ENCODE measurements at places on chromosomes 1 and 21.

DNA sequence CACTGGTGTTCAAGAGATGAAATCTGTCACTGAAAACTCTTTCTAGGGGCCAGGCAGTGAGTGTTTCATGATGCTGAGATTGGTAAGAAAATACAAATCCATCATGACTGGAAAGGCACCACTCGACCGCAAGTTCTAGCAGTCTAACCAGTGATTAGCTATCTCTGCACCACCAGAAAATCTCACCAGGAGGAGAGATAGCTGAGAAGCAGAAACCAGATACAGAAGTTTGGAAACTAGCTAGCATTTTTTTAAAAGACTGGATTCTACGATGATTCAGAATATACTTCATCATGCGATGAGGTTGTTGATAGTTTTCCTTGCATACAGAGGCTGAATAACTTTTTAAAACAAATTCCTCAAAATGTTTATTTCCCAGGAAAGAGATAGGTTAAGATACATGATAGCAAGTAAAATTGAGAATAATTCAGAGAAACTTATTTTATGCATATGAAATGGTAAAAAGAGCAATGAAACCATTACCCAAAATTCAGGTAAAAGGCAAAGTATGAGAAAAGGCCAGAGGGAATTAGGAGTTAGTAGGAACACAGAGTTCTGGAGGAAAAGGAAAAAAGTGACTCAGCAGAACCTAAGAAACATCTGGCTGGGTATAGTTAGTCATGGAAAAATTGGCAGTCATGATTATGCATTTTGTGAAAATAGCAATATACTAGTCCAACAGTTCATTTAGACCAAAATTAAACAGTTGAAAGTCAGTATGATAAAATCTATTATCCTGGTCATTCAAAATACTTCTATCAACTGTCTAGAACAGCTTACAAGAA, 3.3 kb upstream of the F3 start:
- DNase-seq = no peak

GRCh38 chr21:29092102-29092959, 18.9 kb upstream of the CCT8 start:
- no peak for DNase-seq

GRCh38 chr1:199995096-199995685, 32.3 kb upstream of the NR5A2 start:
- DNase-seq = no peak

DNA sequence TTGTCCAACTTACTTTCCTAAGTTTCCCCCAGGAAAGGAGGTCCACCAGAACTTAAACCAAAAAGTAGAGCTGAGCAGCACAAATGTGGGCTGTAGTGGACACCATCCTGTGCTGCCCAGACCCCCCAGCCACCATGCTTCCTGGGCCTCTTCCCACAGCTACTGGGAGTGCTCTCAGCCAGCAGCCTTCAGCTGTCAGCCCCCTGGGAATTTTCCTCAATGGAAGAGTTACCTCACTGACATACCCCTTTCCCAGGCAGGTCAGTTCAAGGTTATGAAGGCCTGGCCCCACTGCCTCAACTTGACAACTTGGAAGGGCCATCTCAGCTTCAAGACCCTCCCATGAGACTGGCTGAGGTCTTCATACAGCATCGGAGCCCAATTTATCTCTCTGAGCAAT, 47.7 kb downstream of the CDCP2 start:
- DNase-seq = no peak

DNA sequence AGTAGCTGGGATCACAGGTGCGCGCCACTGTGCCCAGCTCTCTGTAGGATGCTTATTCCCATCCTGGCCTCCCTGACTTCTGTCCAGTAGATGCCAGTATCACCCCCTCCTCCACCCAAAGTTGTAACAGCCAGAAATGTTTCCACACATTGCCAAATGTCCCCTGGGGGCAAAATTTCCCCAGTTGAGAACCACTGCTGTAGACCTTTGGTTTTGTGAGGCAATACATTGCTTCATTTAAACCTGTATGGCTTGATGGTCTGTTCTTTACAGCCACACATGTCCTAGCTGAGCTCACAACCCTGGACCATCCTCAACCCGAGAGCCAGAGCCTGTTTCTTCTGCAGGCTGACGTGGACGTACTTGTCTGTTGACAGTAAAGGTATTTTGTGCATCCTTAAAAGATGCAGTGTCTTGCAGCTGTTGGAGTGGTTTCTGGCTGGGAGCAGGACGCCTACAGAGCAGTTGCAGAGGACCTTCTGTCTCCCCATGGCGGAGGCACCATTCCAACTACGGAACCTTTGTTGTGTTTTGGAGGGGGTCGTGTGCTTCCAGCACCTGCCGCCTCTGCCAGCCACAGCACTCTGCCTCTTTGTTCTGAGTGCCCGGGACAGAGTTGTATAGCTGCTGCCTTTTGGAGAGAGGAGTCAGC, 26.6 kb downstream of the DOP1B start:
- no peak for DNase-seq

DNA sequence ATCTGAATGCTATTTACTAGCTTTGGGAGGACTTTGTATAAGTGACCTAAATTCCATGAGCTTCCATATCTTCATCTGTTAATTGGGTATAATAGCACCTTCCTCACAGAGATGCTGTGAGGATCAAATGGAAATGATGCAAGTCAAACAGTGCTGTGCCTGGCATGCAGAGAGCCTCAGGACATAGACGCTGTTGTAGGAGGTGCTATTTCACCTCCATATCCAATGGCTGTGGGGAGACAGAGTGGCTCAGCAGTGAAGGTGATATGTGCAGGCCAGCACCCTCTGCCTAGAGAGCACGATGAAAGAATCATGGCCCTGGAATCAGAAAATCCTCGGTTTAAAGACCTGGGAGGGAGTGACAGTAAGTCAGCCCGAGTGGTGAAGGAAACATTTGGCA, 16.0 kb upstream of the C1orf21 start:
- DNase-seq = no peak

GRCh38 chr1:10965546-10966226, 46.8 kb upstream of the TARDBP start:
- no peak for DNase-seq

- DNase-seq = peak; percentile 43
These were observed 957 bp downstream of the EPS15 start for GRCh38 chr1:51518033-51518585.

GRCh38 chr1:82463951-82464350, 663.2 kb downstream of the ADGRL2 start:
- DNase-seq = no peak

- DNase-seq = no peak
These were observed 77.0 kb downstream of the ZZZ3 start for GRCh38 chr1:77605246-77606026.

GRCh38 chr1:115426956-115427355, 88.9 kb upstream of the NGF start:
- no peak for DNase-seq

- no peak for DNase-seq
These were observed 48.1 kb downstream of the CAMSAP2 start for GRCh38 chr1:200786788-200787187.

DNA sequence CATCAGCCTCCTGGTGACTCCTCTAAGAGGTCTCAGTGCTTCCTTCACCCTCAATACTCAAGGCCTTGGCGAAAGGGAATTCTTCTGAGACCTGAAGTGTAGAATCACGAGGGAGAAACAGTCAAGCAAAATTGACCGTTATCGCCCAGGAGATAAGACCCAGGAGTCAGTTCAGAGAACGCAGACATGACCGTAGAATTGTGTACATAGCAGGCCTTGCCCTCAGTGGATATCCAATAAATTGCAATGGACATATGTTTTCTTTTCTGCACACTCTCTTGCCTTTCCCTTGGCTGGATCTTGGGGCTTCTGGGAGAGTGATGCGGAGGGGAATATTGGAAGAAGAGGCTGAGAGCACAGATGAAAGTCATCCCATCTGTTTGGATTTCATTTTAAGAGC, 15.7 kb upstream of the ETS2 start:
- no peak for DNase-seq

All from activated CD4-positive, CD25-positive, alpha-beta regulatory T cell treated with anti-CD3 and anti-CD28 coated beads, Interleukin-2, amount 50 U/mL, for 72 hours (primary cell).